ENCODE measurements at places on chromosomes 5 and 9. TPM values are rescaled to one million over a fixed set of nuclear protein-coding genes. Genes with fewer than 3 reads are reported as not detected.

DNA sequence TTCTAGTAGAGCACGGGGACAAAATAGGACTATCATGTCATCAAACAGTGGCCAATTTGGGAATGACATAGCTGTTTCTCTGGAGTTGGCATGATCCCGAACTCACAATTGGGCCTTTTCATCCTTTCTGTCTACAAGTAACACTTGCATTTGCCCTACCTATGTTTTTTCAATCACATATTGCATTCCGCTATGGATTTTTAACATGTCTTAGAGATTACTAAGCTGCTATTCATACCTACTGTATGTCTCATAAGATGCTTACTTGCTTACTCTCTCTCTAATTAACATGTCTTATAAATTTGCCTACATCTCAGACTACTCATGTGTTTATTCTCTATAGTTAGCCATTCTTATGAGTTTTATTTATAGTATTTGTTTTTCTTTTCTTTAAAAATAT, 341.2 kb upstream of the CTNND2 start:
- DNase-seq = no peak

- no peak for DNase-seq
These were observed 422.6 kb downstream of the MAN2A1 start for GRCh38 chr5:110112348-110112747.

GRCh38 chr9:72675586-72675985, 154.2 kb downstream of the TMC1 start:
- no peak for DNase-seq

DNA sequence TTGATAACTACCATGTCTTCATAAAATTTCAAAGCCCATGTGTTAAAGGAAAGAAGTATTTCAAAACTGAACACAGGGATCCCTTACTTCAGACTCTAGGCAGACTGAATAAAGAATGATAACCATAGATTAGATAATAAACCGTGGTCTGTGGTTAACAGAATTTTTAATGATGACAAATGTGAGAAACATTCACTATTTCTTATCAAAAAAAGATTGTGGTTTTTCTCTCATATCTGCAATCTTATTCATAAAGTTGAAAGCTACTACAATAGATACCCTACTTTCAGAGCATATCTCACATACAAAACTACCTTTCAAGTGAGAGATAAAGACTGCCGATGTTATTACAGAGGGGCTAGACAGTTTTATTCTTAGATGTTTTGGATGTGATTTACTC, 816.8 kb upstream of the DMAC1 start:
- DNase-seq = no peak

DNA sequence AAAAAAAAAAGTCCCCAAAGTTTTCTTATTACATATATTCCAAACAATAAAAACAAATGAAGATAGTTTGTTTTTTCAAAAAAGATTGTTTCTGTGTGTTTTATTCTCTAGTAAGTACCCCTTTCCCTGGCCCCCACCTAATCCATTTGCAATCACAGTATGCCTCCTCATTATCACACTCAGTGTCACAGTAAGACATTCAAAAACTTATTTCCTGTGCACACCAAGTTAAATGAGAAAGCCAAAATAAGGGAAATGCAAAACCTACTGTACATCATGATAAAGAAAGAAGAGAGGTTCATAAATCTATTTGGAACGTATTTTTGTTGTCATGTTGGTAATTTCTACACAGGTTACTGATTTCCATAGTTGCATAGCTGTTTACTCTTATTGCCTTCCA, 62.3 kb downstream of the ST8SIA4 start:
- no peak for DNase-seq

DNA sequence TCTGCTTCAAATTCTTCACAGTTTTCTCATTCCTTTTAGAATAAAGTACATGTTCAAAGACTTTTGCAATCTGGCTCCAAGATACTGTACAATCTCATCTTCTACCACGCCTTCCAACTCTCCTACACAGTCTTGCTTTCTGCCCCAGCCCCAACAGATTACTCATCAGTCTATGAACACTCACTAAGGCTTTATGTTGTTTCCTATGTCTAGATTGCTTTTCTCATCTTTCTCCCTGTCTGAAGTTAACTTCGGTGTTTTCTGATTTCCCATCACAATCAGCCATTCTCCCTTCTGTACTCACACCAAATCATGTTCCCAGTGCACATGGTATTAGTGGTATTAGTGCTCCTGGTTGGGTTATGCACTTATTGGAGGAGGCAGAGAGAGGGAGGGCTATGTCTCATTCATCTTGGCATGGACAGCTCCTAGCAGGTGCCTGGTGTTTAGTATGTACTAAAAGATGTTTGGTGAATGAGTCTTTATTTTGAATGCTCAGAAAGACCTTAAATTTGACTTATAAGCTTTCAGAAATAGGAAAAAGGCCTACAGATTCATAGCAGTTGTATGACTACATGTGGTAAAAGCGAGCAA, 44.0 kb upstream of the ZNF608 start:
- no peak for DNase-seq

GRCh38 chr5:127400946-127401670, 110.5 kb downstream of the MEGF10 start:
- DNase-seq = no peak

Gene RABEPK
- total RNA-seq = 14.2 TPM

Gene ADGRV1
- 0.52 TPM for total RNA-seq

Data from CD4-positive, CD25-positive, alpha-beta regulatory T cell (primary cell).